Breast epithelium (tissue), 4 donors: ENCODE measurements at places on chromosomes 6 and 20.

DNA sequence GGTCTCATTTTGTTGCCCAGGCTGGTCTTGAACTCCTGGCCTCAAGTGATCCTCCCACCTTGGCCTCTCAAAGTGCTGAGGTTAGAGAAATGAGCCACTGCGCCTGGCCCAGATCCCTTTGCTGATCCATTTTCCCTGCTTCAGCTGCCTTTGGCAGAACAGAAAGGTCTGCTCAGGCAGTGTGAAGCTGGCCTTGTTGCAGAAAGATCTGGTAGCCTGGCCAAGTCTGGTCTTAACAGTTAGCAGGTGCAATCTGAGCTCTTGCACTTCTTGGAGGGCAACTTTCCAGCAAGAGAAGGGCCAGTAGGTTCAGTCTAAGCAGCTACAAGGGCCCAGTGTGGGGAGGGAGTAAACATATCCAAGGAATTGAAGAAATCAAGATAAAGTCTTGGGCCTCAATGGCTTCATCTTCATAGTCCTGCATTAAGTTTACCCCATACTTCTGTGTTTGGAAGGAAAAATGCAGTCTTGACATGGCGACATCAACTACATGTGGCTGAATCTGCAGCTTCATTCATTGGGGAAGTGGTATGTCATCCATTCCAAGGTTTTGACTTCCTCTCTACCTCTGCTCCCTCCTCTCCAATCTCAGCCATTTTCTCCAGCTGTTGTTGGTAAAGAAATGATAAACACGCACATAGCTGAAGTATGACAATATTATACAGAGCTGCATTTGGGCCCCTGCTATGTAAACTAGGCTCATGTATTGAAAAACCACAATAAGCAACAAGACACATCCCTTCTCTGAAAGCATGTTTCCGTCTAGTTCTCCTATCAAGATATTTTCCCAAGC, 39.0 kb upstream of the NEDD9 start:
- DNase-seq: no peak

- no peak for DNase-seq
Measured at GRCh38 chr6:39420300-39421265, 98.1 kb upstream of the KCNK16 start.

- DNase-seq: no peak
Measured at GRCh38 chr20:13325796-13326340, 104.8 kb downstream of the ISM1 start.

DNA sequence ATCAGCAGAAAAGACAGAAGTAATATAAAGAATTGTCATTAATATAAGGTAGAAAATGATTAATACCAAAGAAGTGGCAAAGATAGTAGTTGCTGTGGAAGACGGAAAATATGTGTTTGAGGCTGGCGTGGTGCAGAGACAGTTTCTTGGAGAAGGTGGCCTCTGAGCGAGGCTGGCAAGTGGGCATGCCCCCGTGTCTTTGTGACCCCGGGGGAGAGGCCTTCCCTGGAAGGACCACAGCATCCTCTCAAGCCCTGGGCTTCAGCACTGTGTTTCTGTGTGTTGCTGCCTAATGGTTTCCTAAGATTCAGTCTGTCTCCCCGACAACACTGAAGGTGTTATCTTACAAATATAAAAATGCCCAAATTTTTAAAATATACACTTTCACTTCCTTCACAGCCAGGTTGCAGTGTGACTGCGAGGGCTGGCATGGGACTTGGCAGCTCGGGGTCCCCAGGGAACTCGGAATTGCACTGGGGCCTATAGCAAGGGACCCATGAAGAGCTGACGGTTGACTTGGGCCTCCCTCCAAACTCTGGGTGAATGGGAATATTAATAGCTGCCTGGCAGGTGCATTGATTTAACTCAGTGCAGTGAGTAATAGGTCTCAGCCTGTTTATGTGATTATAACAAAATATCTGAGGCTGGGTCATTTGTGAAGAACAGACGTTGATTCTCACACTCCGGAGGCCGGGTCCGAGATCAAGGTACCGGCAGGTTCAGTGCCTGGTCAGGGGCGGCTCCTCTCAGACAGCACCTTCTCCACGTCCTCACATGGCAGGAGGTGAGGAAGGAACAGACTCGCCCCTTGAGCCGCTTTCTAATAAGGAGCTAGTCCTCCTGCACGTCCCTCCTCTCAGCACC, 47.4 kb upstream of the AFDN start:
- no peak for DNase-seq

GRCh38 chr6:121612927-121613326, 177.5 kb downstream of the GJA1 start:
- DNase-seq: no peak

- no peak for DNase-seq
Measured at GRCh38 chr6:104186831-104187230, 672.9 kb downstream of the HACE1 start.

DNA sequence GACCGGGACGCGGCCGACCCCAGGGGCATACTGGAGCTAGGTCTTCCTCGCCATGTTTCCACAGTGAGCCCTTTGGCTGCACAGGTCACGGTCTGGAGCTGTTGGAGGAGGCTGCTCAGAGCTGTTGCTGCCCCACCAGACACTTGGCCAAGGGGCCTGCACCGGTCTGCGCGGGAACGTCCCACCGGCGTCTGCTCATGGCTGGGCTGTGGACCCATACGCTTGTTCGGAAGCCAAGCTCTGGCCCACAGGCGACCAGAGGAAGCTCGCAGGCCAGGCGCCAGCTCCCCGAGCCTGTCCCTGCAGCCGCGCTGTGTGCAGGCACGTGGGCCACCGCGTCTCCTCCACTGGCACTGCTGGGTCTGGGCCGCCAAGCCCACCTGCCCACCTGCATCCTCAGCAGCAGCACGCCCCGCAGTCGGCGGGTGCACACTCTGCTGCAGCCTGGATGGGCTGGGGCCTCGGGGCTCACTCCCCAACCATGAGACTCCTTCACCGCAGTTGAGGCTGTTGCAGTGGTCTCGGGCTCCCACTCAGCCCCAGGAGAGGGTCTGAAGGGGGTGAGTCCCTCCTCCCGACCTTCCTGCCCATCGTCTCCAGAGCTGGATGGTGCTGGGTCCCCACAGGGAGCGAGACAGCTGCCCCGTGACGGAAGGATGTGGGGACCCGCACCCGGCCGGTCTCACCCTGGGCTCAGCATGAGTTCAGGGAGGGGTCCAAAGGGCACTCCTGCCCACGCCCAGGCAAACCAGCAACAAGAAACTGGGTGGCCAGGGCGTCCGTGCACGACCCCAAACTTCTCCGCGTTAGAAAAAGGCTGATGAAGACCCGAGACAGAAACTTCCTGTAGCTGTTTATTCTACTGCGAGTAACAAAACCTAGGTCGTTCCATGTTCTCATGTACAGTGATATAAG, 15.5 kb upstream of the TCFL5 start:
- peak; percentile 58 for DNase-seq

GRCh38 chr20:51417250-51418136, 125.0 kb downstream of the NFATC2 start:
- DNase-seq: no peak

DNA sequence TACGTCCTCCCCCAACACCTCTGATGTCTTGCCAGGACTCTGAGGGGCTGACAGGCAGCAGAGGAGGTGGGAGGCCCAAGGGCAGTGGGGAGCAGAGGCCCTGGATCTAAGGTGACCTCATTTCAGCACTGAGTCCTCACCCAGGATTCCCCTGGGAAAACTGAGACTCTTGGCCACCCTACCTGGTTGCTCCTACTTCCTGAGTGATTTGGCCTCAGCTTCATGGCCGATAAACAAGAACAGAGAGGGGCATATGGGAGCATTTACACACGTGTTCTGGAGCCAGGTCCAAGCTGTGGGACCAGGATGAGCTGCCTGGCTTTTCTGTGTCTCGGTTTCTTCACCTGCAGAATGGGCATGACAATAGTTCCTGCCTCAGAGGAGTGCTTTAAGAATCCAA, 133.8 kb downstream of the ANKRD60 start:
- no peak for DNase-seq

DNA sequence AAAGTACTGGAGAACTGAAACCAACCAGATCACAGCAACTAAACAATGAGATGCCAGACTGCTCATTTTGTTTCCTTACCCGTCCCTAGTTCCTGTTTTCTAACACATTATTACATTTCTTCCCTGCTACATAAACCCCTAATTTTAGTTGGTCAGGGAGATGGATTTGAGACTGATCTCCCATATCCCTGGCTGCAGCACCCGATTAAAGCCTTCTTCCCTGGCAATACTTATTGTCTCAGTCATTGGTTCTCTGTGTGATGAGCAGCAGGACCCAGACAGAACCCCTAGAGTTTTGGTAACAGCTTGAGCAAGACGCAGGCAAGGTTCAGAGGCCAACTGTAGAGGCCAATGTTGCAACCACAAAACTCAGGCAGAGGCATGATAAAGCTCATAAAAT, 28.3 kb upstream of the HACE1 start:
- no peak for DNase-seq

DNA sequence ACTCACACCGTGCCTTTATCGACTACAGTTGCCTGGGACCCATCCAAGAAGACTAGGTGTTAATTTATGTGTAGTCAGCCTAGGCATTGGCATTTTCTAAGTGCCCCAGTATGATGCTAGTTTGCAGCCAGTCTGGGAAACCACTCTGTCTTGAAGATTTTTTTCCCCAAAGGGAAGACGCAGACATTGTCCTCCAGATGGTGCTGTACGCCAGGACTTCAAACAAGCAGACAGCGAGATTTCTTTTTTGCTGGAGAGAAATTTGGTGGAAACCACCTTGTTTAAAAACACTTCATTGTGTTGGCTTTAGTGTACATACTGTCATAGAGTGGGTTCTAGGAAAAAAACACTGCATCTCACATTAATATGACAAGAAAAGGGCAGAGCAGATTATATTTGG, 30.0 kb downstream of the ALDH5A1 start:
- DNase-seq: no peak

GRCh38 chr6:155383913-155384312, 69.6 kb upstream of the TFB1M start:
- DNase-seq: no peak

- DNase-seq: no peak
Measured at GRCh38 chr20:6576726-6577125, 190.8 kb upstream of the BMP2 start.

GRCh38 chr6:164085091-164086075, 670.9 kb downstream of the QKI start:
- DNase-seq: peak; percentile 78

GRCh38 chr6:56914798-56915658, 39.9 kb upstream of the BEND6 start:
- no peak for DNase-seq

- DNase-seq: peak; percentile 28
Measured at GRCh38 chr6:35052694-35053565, 88.2 kb downstream of the TCP11 start.
